ENCODE measurements at places on chromosomes 3 and 15.

GRCh38 chr3:144524531-144524930 lies 552.9 kb downstream of the DIPK2A start:
- DNase-seq, result no peak

GRCh38 chr15:25714538-25714840 lies 148.6 kb downstream of the ATP10A start:
- DNase-seq, result no peak

DNA sequence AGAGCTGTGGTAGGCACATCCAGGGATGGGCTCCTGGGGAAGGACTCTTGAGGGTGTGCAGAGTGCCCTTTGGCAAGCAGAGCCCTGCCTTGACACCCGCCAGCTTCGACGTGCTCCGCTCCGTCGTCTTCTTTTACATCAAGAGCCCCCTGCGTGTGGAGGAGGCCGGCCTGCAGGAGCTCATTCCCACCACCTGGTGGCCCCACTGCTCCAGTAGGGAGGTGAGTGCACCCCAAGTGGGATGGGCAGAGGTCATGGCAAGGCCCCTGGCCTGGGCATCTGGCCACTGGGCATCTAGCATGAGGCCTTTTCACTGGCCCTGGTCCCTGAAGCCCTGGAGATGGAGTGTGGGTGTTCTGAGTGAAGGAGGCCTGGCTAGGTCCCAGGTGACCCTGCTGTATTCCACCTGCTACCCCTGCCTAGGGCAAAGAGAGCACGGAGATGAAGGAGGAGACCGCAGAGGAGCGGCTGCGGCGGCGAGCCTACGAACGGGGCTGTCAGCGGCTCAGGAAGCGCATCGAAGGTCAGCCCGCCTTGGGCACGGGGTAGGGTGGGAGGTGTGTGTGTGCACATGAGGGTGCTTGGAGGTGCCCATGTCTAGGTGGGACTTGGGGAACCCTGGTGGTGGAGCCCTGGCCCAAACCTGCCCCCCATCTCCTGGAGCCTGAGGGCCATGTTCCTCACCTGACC lies 12.2 kb downstream of the RNF123 start:
- no peak for DNase-seq

- no peak for DNase-seq
Observed at GRCh38 chr15:87263871-87264270, 992.7 kb downstream of the NTRK3 start.
